Mesenteric fat pad (tissue), 1 donor: ENCODE measurements at places on chromosomes 12 and 14. TPM values are rescaled to one million over a fixed set of nuclear protein-coding genes. Genes with fewer than 3 reads are reported as not detected.

- DNase-seq = no peak
Observed at GRCh38 chr12:50642035-50642451, 121.9 kb upstream of the ATF1 start.

- no peak for DNase-seq
Observed at GRCh38 chr12:106195621-106196027, 52.2 kb downstream of the CKAP4 start.

GRCh38 chr12:41510470-41510869 lies 322.4 kb downstream of the PDZRN4 start:
- no peak for DNase-seq

DNA sequence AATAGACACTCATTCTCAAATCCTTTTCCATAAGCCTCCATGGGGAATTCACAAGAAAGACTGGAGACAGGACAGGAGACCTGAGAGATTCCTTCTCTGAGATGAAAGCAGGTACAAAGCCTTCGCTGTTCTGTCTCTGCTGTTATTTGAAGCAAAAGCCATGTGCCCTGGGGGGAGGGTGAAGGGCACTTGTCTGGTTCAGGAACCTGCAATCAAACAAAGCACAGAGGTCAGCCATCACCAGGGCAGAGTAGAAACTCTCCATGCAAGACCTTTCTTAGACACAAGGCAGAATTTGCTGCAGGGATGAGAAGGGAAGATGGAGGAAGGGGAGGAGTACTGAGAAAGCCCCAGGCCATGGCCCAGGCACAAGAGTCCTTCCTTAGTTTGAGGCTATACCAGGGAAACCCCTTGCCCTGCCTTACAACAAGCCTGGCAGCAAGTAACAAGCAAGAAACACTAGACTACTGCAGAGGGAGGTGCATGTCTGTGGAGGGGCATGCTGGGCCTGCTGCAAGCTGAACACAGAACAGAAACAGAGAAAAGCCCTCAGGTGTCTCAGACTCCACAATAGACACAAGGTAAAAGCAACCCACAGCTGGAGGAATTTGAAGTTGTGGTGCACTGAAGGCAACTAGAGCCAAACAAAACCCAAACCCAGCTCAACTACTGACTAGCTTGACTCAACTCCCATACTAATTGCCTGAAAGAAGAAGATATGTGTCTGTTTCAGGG lies 7.8 kb upstream of the ART4 start:
- no peak for DNase-seq

DNA sequence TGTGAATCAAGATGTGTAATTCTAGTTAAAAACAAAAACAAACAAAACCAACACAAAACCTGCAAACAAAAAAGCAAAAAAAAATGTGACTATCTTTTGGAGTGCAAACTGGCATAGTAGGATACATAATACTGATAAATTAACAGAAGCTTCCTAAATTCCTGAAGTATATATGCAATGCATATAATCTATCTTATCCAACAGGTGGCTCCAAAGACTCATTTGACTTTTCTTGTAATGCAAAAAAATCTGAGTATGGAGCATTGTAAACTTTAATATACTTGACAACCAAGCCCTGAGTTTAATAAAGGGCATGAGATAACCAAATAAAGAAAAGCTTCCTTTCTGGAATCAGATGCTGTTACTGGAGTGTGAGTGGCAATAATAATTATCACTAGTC lies 1003.6 kb downstream of the FSCB start:
- DNase-seq = no peak

- DNase-seq = no peak
Observed at GRCh38 chr14:84107835-84108343, 1422.1 kb upstream of the FLRT2 start.

- DNase-seq = no peak
Observed at GRCh38 chr12:106089935-106090334, 48.8 kb downstream of the NUAK1 start.

DNA sequence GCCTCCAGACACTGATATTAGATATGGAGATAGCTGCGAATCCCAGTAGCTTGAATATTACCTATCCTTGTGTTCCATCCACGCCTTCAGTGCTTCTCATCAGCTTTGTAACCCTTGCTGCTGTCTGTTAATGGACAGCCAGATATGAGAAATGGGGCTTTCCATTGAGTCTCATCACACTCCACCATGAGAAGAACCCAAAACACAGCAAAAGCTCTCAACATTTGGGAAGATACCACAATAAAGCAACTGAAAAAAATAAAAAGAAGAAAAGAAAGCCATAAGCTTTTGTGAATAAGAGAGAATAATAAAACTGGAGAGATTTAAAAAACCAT lies 225.4 kb downstream of the GALC start:
- no peak for DNase-seq

DNA sequence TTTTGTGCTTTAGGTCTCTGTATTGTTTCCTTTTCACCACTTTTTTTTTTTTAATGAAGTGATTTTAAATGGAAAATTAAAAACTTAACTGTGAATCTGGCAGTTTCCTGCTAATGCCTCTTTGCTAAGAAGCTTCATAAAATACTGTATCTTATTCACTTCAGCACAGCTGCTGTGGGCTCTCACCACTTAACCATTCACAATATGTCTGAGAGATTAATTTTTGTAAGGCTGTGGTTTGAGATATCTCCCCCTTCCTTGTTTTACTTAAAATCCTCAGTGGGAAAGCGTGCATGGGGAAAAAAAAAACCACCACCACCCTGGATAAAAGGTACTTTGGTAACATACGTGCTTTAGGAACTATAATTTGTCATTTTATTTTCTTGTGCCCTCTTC lies 115.9 kb downstream of the ETV6 start:
- DNase-seq = no peak

DNA sequence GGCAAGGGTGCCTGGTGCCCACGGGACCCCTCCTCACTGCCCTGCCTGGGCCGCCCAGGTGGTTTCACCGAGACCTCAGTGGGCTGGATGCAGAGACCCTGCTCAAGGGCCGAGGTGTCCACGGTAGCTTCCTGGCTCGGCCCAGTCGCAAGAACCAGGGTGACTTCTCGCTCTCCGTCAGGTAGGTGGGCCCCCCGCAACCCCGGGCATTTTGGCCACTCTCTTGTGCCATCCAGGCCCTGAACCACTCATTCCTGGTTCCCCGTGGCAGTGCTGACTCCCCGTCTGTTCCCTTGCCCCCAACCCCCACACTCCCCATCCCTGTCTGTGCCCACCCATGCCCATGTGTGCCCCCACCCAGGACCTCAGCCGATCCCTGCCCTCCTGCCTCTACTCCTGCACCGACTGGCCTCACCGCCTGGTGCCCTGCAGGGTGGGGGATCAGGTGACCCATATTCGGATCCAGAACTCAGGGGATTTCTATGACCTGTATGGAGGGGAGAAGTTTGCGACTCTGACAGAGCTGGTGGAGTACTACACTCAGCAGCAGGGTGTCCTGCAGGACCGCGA lies 480 bp downstream of the PTPN6 start:
- no peak for DNase-seq

DNA sequence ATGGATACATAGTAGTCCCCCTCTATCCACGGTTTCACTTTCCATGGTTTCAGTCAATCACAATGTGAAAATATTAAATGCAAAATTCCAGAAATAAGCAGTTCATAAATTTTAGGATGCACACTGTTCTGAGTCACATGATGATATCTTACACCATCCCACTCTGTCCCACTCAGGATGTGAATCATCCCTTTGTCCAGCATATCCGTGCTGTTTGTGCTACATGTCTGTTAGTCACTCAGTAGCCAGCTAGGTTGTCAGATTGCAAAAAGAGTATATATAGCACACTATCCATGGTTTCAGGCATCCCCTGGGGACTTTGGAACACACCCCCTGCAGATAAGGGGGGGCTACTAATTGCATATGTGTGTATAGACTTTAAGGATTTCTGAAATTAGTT lies 8.1 kb upstream of the NAA30 start:
- DNase-seq = no peak

DNA sequence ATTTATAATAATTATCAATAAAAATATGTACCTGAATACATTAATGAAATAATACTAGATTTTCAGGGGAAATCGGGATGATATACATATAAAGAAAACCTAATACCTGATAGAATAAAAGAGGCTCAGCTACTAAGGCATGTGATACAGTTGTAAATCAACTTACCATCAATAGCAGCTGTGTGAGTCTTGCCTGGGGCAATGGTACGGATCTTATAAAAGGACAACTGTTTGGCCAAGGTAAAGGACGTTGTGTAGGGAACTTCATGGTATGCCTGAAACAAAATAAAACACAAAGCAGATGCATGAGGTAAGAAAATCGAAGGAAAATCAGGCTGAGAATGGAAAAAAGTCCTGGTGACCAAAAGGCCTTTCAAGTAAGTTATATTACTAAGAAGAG lies 25.4 kb downstream of the NEK9 start:
- no peak for DNase-seq

DNA sequence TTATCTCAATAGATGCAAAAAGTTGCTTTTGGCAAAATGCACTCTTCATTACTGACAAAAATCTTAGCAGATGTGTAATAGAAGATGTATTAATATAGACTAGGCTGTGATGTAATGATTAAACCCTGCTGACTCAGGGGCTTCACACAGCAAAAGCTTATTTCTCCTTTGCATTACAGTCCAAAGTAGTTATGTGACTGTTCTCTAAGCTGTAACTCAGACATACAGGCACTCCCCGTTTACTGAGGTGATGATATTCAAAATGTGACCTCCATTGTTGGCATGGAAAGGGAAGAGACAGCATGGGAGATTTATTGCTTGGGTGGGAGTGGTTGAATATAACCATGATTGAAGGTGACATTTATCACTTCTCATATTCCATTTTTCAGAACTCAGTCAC lies 331.5 kb downstream of the SNAPC1 start:
- DNase-seq = no peak

- no peak for DNase-seq
Observed at GRCh38 chr12:1553987-1554982, 40.1 kb downstream of the FBXL14 start.

- DNase-seq = no peak
Observed at GRCh38 chr12:110688446-110689280, at the start of gene HVCN1. TSS of gene HVCN1 (minus strand) at chr12:110689115. CDS start at chr12:110683245, 5,870 bp downstream.

DNA sequence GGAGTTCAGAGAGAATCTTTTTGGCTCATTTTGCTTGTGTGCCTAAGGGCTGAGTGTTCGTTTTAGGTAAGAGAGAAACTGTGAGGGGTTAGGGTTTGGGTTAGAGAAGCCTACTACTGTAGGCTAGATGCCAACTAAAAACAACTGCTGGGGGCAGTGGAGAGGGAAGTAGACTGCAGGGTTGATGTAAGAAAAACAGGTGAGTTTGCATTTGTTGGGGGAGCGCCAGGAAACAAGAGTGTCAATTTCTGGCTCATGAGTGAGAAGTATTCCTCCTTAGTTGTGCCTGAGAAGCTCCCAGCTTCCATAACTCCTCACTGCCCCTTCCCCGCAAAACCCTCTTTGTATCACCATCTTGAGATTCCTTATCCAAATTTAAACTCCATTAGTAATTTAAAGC lies 92.3 kb downstream of the DERA start:
- DNase-seq = no peak

DNA sequence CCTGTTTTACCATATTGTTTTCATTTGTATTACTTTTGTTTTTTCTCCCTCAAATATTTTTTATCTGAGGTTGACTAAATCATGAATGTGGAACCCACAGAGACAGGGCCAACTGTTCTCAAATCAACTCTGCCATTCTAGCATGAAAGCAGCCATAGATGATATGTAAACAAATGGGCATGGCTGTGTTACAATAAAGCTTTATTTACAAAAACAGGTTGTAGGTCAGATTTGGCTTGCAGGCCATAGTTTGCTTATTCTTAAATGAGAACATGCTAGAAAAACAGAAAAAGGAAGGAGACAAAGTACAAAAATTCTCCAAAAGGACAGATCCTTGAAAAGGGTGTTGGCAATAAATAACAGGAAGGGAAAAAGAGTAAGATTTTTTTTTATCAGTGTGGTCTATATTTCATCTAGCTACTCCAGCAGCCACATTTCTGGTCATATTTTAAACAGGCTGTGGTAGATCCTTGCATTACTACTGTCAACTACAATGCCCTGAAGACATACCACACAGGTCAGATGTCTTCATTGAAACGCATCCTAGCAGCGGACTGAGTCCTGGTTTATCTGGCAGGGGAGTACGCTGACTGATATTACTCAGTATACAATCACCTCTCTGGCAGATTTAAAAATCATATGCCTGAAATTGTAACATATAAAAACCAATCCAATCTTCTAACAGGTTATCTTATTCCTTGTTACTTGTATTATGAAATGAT lies 42.9 kb downstream of the SPPL3 start:
- no peak for DNase-seq

GRCh38 chr14:105303949-105304348 lies 3.1 kb upstream of the BRF1 start:
- DNase-seq = no peak

DNA sequence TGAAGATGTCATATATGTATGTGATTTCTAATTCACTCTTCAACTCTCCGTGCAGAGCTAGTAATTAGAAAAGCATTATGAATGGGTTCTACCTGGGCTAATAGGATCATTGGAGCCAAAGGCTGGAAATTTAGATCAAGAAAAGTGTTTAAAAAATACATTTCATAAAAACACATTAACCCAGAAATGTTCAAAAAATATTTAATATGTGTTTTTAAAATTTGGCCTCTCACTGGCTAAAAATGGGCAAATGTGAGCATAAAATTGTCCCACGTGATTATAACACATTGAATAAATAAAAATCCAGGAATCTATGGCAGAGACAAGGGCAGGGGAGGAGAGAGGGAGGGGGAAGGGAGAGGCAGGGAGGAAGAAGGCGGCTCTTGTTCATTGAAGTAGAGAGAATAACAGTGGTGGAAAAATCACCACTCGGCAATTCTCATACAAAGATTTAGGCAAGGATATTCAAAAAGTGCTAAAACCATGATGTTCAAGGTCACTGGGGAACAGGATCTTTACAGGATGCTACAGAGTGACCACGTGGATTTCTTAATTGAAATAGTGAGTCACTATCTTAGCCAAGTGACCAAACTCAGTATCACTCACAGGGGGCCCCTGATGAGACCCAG lies 38.8 kb downstream of the FBXO21 start:
- no peak for DNase-seq

GRCh38 chr12:45981075-45981837 lies 9.1 kb downstream of the SCAF11 start:
- no peak for DNase-seq

DNA sequence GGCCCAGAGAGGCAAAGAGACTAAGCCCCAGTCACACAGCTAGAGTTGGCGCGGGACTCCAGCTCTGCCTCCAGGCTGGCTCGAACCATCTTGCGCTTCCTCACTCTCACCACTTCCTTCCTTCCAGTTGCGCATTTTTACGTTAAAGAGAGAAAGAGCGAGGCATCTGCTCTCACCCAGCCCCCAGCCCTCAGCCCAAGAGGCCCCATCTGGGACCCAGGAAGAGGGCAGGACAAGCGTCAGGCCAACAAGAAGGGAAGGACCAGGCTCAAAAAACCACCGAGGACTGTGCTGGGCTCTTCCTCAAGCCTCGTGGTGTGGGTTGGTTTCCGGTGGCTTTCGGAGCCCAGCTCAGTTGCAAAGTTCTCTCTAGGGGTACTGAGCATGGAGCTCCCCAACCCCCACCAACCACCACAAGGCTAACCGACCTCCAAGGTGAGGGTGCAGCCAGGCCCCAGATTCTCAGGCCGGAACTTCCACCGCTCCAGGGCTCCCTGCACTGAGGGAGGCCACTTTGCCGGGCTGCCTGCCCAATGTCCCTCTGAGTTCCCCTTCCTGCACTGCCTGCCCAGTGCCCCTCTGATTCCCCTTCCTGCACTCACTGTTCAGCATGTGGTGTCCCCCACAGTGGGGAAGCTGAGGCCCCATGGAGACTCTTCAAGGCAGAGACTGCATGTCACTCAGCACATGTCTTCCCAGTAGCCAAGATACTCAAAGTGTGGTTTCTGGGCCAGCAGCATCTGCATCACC lies 35.9 kb downstream of the TESC start:
- DNase-seq = no peak

RD3L gene
- total RNA-seq = not detected

CRACR2A gene
- total RNA-seq = 4.7 TPM

PRMT5 gene
- 54.8 TPM for total RNA-seq

KRT8 gene
- 5.7 TPM for total RNA-seq

SLCO1C1 gene
- 0.55 TPM for total RNA-seq
